ENCODE measurements at places on chromosomes 4 and X.

DNA sequence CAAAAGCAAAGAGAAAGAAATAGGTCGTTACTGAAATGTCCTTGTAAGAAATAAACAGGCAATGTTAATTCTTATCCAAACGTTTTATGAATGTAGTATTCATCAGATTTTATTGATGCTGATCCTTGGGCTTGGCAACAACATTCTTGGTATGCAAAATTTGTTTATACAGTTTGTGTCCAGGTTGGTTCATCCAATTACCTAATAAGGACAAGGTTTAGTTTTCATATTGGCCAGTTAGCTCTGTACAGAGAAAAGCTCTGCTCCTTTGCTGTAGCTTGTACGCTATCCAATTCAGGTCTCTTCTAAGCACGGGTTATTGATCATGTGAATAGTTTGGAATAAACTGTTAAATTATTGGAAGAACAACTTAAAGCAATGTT lies 14.4 kb upstream of the CCNG2 start:
- no peak for DNase-seq

GRCh38 chr4:114783215-114783595 lies 184.6 kb downstream of the UGT8 start:
- DNase-seq = no peak

- no peak for DNase-seq
These were observed 73.3 kb downstream of the MTMR1 start for GRCh38 chrX:150766351-150767044.

- DNase-seq = no peak
These were observed 42.3 kb downstream of the NXT2 start for GRCh38 chrX:109578916-109579315.

DNA sequence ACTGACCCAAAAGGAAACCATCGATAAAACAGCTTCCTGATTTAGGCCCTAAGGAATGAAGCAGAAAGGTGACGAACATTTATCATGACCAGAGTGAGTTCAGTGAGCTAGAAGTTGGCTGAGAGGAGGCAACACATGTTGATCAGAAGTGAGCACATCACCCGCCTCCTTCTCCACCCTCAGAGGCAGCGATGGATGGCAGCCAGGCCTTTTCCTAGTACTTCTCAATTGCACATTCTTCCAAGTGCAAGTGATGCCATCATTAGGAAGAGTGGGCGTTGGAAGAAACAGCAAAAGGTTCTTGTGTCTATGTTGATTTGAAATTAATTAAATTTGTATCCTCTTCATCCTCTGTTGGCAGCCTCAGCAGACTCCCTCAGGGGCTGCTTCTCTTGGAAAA lies 51.7 kb downstream of the TMEM154 start:
- no peak for DNase-seq
